Heart left ventricle (tissue), 16 donors: ENCODE measurements at places on chromosomes 12 and 14. TPM values are rescaled to one million over a fixed set of nuclear protein-coding genes. Genes with fewer than 3 reads are reported as not detected.
A peak's percentile ranks its signal among the peaks of the same experiment; 100 is the strongest.

The DEPDC4 gene
- polyA plus RNA-seq: not detected

The PIANP gene
- polyA plus RNA-seq: 0.15 TPM

The IFT81 gene
- 4.3 TPM for polyA plus RNA-seq

The GPR65 gene
- polyA plus RNA-seq: 0.30 TPM

DNA sequence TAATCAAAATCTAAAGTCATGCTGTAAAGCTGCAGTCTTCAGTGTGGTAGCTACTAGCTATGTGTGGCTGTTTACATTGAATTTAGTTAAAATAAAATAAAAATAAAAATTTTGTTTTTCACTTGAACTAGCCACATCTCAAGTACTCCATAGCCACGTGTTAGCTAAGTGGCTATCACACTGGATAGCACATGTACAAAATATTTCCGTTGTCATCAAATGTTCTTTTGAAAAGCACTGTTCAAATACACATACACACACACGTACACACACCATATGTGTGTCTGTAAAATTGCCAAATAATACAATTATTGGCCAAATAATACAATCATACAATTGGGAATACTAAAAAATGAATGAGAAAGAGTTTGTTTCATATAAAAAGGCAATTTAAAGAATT lies 778.2 kb upstream of the FLRT2 start:
- no peak for DNase-seq

- peak; percentile 56 for DNase-seq
Observed at GRCh38 chr12:132270969-132271754, 58.2 kb downstream of the GALNT9 start.

DNA sequence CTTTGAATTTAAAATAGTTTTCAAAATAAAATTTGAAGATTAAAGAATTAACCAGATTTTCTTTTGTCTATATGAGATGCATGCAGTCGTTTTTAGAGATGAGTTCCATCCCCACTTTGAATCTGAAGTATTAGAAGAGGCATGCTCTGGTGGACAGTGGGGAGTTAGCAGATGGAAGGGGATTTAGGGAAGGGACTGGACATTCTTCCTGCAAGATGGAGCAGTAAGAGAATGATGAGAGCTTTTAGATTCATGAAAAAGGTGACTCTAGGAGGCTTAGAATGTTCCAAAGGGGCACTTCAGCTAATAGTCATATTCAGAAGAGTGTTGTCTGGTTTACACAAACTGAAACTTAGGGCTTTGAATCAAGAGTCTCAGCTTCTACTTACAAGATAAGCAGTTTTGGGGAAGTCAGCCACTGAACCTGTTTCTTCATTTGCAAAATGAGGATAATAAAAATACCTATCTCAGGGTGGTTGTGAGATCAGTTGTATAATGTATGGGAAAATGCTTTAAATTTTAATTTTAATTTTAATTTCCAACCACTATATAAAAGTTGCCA lies 3.7 kb downstream of the ZBTB1 start:
- no peak for DNase-seq

DNA sequence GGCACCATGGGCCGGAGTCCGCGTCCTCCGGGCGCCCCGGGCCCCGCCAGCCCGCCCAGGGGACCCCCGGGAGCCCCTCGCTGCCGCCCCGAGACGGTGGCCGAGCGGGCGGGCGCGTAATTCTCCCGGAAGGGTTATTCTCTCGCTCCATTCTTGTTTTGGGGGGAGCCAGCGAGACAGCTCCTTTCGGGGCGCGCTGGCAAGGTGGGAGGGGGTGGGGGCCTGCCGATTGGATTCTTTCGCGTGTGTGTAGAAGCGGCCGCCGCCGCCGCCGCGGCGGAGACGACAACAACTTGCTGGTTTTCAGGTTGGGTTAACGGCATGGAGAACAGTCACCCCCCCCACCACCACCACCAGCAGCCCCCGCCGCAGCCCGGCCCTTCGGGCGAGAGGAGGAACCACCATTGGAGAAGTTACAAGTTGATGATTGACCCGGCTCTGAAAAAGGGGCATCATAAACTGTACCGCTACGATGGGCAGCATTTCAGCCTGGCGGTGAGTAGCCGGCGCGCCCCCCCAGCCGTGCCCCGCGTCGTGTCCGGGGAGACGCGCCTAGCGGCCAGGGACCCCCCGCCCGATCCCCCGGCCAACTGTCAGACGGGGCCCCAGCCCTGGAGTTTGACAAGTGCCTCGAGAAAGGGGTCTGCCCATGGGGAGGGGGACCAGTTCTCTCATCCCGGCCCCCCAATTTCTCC lies 755 bp downstream of the SETD1B start:
- DNase-seq: peak; percentile 50

GRCh38 chr12:12990700-12991468 lies 9.2 kb downstream of the HEBP1 start:
- DNase-seq: no peak

- no peak for DNase-seq
Observed at GRCh38 chr12:65162609-65163008, 6.8 kb upstream of the LEMD3 start.

GRCh38 chr12:132491138-132491663 lies 1.2 kb downstream of the FBRSL1 start:
- no peak for DNase-seq
